Gastroesophageal sphincter (tissue), 4 donors: ENCODE measurements at places on chromosomes 2 and 18. TPM values are rescaled to one million over a fixed set of nuclear protein-coding genes. Genes with fewer than 3 reads are reported as not detected.
A peak's percentile ranks its signal among the peaks of the same experiment; 100 is the strongest.

DNA sequence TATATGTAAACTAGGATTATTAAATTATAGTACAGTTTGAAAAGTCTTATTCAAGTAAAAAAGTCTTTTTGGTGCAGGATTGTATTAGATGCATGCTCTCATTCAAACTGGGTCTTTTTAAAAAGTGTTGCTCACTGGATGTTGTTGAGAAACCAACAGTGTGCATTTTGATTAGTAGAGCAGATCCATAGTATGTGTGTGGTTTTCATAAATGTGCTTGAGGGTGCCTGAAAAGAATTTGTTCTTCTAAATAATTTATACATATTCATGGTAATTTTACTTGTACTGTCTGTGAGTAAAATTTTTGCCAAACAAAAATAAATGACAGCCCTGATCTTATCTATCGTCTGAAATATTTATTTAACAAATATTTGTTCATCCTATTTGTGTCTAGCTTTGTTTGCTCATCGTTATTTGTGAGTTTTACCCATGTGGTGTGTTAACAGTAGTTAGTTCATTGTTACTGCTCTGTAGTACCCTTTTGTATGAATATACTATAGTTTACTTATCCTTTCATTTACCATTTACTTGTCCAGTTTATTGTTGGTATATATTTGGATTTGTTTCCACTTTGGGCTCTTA is 50.4 kb downstream of the PTPN4 start:
- no peak for ATAC-seq

GRCh38 chr2:134574611-134575330 is 144.0 kb downstream of the TMEM163 start:
- ATAC-seq = no peak

DNA sequence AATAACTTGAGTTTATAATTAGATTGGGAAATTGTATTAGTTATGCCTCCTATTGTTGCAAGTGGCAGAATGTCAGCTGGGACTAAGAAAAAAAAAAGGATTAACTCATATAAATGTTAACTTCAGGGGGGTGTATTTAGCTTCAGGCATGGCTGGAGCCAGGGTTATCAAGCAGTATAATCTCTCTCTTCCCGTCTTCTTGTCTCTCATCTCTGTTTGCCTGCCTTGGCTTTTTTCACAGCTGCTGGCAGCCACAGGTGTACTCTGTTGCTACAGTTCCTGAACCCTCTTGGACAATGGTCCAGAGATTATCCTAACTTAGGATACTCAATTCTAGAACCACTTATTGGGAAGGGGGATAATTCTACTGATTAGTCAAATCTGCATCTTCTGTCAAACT is 370.7 kb upstream of the MEX3C start:
- no peak for ATAC-seq

DNA sequence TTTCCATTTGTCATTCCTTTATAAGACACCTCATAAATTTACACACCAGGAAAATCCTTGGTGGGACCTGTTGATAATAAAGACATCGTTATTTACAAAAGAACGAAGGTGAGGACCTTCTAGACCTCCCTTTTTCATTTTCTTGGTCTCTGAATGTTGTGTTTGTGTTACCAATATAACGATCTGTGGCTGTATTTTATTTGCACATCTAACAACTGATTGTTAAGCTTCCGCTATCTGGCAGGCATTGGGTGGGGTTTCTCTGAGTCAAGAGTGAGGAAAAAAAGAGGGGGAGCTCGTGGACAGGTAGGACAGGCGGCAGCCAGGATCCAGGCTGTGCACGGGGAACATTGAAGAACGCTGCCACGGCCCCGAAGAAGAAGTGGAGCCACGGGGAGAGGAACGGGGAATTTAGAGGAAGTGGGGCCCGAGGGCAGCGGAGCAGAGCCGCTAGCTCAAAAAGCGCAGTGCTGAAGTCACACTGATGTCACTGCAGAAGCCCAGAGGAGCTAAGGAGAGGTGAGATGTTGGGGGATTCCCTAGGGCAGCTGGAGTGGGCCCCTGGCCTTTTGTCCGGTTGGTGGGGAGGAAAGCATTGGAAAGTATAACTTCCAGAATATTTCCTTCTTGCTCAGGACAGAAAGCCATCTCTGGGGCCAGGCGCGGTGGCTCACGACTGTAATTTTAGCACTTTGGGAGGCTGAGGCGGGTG is 20.9 kb upstream of the DNMT3A start:
- peak; percentile 16 for ATAC-seq

DNA sequence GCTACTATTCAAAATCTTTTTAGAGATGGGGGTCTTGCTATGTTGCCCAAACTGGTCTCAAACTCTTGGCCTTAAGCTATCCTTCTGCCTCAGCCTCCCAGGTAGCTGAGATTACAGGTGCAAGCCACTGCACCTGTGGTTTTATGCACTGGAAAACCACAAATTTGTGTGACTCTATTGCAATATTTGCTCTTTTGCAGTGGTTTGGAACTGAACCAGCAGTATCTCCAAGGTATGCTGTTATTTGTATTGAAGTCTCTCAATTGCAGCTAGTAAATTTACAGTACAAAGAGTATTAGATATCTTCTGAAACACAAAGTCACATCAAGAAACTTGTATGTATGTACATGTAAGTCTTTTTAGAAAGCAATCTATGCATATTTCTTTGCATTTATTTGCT is 46.2 kb downstream of the PPP4R1 start:
- no peak for ATAC-seq

- ATAC-seq = no peak
Measured at GRCh38 chr2:153028626-153029025, 310.2 kb downstream of the ARL6IP6 start.

DNA sequence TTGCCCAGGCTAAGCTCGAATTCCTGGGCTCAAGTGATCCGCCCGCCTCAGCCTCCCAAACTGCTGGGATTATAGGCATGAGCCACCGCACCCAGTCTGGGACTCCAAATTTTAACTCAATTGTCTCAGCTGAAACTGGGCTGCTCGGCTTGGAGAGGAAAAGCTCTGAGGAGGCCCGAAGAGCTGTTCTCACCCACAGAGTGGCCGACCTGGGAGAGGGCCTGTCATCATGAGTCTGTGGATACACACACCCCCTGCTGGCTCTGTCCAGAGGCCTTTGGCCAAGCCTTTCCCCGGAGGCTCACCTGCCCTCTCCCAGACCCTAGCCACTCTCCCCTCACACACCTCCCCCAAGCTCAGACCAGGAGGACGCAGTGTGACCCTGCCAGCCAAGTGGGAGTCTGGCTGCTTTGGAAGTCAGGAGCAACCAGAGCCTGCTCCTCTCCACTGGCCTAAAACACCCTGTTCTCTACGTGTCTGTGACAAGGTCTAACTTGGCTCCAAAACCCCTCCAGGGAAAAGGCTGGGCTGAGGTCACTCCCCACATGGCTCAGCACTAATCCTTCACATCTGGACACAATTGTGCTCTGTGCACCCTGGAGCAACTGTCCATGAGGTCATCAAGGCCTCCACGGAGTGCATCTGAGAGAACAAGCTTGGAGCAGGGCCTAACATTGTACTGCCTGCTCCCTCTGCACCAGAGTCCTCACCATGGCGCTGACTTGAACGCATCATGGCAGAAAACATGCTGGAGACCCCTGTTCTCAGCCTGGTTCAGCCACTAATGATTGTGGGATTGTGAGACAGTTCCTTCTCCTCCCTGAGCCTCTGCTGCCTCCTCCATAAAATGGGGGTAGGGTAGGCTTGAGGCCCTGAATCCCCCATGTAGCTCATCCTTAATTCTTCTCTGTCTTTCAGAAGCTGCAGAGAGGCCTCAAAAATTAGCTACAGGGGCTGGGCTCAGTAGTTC is 49.9 kb upstream of the RAB6C start:
- peak; percentile 63 for ATAC-seq

- ATAC-seq = no peak
Measured at GRCh38 chr2:233265899-233266431, 14.5 kb downstream of the ATG16L1 start.

DNA sequence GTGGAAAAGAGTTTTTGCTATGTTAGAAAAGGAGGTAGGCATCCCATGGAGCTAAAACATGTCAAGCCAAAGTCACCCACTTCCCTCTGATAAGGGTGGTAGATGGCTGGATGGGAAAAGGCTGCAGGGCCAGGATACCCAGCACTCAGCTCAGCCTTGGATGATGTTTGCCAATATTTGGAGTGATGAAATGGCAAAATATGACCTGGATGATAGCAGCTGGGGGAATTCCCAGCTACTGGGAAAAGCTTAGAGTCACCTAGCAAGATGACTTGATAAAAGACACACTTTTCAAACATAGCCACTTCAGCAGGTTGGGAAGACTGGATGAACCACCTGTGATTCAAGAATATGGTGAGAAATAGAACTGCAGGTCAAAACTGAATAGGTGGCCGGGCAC is 10.1 kb downstream of the RFX8 start:
- no peak for ATAC-seq

DNA sequence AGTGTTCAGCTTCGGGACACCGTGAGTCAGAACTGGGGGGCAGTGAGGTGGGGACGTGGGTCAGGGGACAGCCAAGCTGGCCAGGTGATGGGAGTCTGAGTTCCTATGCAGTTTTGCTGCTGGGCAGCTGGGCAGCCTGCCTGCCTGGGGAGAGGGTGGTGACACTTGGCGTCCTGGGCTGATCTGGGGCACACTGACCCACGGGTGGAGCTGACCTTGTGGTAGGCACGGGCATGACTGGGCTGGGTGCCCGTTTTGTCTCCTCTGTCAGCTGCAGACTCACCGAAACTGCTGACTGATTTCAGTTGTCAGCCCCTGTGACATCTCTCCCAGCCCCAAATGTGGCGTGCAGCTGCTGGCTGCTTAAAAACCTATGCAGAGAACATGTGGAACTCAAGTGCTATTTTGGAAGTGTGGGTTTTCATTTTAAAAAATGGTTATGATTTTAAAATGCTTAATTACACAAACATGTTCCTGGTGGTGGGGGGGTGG is 32.6 kb upstream of the E2F6 start:
- peak; percentile 77 for ATAC-seq

The RNF125 gene
- total RNA-seq = 1.7 TPM
